Thoracic aorta (tissue), 2 donors: ENCODE measurements at places on chromosomes 13 and 19. TPM values are rescaled to one million over a fixed set of nuclear protein-coding genes. Genes with fewer than 3 reads are reported as not detected.

GRCh38 chr13:113641426-113641825, 16.6 kb downstream of the ATP4B start:
- no peak for DNase-seq

DNA sequence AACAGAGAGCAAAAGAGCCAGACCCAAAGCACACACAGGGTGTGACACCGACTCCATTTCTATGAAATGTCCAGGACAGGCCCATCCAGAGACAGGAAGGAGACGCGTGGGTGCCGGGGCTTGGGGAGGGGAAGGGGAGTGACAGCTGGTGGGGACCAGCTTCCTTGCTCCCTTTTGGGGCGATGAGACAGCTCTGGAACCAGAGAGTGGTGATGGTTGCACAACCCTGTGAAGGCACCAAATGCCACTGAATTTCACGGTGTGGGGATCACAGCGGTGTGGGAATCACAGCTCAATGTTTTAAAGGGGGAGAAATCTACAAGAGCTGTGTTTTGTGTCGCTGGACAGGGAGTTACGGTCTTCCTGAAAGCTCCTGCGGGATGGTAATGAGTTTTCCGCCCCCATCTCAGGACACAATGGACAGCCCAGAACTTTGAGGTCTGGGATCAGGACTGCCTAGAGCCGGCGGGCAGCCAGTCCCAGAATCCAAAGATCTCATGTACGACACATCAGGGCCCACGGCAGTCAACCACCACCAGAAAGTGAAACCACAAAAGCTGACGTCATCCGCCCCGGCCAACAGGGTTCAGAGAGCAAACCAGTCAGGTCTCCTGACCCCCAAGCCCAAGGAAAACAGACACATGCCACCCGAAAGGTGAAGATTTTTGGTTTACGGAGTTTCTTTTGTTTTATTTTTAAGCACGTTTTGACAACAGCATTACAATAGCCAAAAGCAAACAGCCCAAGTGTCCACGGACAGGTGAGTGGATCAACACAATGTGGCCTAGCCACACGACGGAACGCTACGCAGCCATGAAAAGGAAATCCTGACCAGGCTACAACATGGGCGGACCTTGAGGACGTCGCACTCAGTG, 7.3 kb downstream of the SGTA start:
- no peak for DNase-seq

DNA sequence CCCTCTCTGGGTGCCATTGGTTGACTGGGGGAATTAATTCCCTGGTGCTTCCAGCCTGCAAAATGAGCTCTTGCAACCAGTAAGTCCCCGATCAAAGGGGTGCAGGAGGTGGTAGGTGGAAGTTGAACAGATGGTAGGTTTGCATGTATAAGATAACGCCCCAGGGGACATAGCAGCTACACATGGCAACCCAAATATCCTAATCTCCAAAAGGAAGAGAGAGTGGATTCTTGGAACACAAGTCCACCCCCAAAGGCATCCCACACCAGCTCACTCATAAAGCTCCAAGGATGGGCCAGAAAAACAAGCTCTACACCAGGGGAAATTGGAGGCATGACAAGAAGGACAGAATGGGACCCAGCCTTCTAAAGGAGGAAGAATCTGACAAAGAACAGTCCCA, 4.8 kb downstream of the CD209 start:
- no peak for DNase-seq

- DNase-seq: no peak
These were observed 481.4 kb downstream of the PCDH9 start for GRCh38 chr13:66748712-66749111.

DNA sequence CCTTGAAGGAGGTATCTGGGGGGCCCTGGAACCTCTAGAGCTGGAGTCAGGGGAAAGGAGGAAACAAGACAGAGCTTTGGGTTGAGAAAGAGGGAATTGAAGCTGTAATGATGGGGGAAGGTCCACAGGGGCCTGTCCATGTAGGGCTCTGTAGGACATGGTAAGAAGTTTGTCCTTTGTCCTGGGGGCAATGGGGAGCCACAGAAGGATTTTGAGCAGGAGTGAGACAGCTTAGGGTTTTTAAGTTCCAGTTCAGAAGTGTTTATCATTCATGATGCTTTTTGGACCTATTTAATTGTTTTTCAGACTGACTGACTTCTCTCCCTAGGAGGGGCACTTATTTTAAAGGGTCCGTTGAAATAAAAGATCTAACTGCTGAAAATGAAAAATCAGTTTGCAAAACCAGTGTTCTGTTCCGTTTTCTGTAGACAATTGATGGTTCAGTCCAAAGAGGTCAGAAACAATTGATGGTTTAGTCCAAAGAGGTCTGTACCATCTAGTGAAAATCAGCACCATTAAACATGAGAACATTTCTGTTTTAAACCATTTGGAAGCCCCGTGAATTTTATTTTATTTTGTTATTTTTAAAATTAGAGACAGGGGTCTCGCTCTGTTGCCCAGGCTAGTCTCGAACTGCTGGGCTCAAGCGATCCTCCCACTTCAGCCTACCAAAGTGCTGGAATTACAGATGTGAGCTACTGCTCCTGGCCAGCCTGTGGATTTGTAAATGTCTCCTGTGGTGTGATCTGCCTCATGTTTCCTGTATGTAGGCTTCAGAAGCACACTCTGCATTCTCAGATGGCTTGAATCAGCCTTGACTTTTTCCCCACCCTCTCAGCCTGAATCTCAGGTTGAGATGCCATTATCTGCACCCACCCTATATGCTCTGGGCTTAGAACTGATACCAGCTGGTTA, 8.4 kb downstream of the PLD3 start:
- DNase-seq: no peak

- no peak for DNase-seq
These were observed 553.9 kb upstream of the ARGLU1 start for GRCh38 chr13:107121793-107122192.

DNA sequence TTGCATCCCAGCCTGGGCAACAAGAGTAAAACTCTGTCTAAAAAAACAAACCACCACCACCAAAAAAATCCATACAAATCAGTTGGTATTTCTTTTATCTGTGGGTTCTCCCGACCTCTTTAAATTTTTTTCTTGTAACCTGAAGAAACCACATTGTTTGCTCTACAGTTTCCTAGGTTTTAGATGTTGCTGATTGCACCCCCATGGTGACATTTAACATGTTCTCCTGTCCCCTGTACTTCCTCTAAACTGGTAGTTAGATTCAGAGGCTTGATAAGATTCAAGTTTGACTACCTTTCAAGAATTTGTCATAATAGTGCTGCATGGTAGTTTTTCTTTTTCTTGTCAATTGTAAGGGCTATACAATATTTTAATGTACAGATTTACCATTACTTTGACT, 24.0 kb downstream of the ALG5 start:
- no peak for DNase-seq

GRCh38 chr19:38107129-38107528, 116.9 kb downstream of the DPF1 start:
- DNase-seq: no peak

GRCh38 chr13:97371486-97372109, 62.4 kb upstream of the RAP2A start:
- no peak for DNase-seq

DNA sequence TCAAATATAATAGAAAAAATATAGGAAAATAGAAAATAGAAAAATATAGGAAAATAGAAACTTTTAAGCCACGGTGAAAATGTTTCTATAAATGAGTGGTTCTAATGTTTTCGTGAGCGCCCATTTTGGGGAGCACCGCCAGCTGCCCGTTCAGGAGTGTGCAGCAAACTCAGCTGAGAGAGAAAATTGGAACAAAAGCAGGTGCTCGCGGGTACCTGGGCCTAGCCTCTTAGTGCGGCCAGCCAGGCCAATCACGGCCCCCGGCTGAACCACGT, 204 bp upstream of the PDX1 start:
- DNase-seq: no peak

- DNase-seq: no peak
These were observed 1.2 kb downstream of the SEMA6B start for GRCh38 chr19:4557971-4558941.

DNA sequence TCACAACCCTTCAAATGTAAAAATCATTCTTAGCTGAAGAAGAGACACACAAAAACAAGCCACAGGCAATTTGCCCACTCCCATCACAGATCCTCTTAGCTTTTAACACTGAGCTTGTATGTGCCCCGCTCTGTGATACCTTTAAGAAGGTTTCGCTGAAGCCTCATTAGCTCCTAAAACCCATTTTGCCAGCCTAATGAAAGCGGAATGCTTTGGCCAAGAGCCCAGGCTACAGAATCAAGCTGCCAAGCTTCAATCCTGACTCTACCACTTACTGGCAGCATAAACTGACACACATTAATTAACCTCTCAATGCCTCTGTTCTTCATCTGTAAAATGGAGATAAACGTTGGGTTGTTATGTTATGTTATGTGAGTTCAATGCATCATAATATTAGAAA, 10.5 kb downstream of the ZNF112 start:
- no peak for DNase-seq

DNA sequence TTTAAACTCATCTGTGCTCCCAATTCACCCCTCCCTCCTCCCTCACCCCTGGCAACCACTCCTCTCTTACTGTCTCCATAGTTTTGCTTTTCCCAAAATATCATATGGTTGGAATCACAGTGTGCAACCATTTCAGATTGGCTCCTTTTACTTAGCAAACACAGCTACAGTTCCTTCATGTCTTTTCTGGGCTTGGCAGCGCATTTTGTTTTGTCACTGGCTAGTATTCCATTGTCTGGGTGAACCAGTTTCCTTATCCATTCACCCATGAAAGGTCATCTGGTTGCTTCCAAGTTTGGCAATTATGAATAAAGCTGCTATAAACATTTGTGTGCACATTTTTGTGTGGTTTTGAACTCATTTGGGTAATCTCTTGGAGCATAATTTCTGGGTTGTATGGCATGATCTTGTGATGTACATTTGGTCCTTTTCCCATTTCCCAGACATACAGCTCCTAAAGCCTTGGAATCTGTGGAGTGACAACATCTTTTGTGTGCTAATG, 23.9 kb upstream of the GAS6 start:
- no peak for DNase-seq

DNA sequence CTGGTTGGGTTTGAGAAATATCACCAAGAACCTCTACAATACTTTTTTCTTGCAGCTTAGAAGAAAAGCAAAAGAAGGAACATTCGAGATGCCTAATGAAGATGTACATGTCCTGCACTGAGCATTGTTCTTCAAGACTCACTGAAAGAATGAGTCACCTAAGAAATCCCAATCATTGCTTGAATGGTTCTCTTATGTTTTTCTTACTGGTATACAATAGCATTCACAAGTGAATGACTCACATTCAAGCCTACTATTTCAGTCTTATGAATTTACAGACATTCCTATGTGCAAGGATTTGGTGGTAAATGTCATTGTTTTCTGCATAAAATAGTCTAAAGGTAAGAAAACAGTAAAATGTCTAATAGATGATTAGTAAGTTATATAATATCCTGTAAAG, 594.6 kb downstream of the PCDH9 start:
- no peak for DNase-seq

- no peak for DNase-seq
These were observed 2.6 kb downstream of the VAV1 start for GRCh38 chr19:6774821-6775707.

DNA sequence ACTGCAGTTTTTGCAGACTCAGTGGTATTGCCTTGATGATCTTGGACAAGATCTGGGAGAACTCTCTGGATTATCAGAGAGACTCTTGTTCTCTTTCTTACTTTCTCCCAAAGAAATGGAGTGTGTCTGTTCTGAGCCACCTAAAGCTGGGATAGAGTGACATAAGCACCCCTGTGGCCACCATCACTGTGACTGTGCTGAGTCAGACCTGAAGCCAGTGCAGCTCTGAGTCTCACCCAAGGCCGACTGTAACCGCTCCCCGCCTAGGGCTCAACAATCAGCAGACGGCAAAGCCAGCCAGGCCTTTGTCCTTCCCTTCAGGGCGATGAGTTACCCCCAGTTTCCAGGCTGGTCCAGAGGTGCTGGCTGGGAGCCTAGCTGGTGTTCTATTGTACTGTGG, 795.6 kb downstream of the UQCRFS1 start:
- no peak for DNase-seq

DNA sequence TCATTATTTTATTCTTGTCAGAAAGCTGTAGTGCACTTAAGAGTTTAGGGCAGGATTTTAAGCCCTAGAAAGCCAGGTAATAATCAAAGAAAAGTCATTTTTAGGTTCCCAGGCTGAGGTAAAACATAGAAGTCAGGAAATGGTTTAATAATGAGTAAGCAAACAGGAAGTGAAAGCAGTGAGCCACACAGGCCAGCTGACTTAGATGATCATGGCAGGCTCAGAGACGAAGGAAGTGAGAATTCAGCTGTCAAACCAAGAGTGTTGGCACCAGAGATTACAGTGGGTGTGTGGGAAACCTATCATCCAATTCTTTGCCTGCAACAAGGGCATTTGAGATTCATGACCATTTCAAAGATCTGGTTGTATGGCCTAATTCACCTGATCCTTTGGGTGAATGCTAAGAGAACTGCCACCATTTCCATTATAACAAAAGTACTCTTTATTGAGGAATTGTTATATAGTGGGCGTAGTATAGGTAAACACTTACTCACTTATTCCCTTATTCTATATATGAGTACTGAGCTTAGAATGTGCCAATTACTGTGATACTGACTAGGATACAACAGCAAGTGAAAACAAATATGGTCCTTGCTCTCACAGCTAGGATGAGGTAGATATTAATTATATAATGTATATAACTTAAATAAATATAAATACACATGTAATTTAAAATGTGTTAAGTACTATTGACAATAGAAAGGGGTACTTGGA, 103.7 kb upstream of the EDNRB start:
- no peak for DNase-seq

DNA sequence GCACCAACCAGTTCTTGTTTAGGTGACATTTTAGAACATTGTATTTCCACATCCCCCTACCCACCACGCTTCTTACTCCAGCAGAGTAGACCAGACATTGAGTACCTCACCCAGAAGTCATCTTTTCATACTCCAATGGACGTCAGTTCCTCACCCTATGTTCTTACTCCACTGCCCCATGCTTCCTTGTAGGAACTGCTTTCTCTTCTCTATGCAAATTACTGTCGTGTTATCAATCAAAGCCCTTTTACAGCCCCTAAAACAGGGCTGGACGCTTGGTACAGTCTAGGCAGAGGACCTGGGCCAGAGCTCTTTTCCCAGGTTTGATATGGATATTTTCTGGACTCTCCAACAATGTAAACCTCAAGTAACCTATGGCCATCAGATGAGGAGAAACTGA, 58.2 kb downstream of the USP12 start:
- DNase-seq: no peak

The TMEM145 gene
- total RNA-seq: not detected

The LGALS14 gene
- not detected for total RNA-seq

The C1QTNF9B gene
- not detected for total RNA-seq

The NRTN gene
- total RNA-seq: not detected

The KIR2DL4 gene
- 0.54 TPM for total RNA-seq

The RASGRP4 gene
- 16.9 TPM for total RNA-seq

The LILRA1 gene
- total RNA-seq: 2.7 TPM

The EBI3 gene
- total RNA-seq: 16.1 TPM

The VAV1 gene
- total RNA-seq: 12.2 TPM

The PSG11 gene
- not detected for total RNA-seq
